ENCODE measurements at places on chromosomes 4 and X. TPM values are rescaled to one million over a fixed set of nuclear protein-coding genes. Genes with fewer than 3 reads are reported as not detected.

- DNase-seq: no peak
- H3K4me1 ChIP-seq: no peaks in the 10 kb centered on the region
- no peak overlapping the region for H3K4me3 ChIP-seq
- H3K36me3 ChIP-seq: peaks cover 27% of the 10 kb centered on the region
These were observed 69.5 kb downstream of the AASDH start for GRCh38 chr4:56317749-56318148.

DNA sequence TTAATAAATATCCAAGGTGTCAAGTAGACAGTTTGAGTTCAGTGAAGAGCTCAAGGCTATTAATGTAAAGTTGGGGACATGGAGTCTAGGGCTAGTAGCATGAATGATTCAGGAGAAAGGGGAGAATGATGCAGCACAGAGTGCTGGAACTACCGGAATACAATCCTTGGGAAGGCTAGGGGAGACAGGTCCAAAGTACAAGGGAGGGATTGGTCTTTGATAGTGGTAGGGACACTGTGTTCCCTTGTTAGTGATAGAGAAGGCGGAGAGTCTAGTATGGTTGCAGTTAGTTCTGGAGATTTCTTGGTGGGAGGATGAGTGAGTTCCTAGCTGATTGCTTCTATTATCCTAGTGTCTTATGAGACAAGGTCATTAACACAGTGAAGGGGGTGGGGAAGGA, 8.7 kb downstream of the GCNA start:
- no peak overlapping the region for H3K4me3 ChIP-seq
- no peak for DNase-seq
- H3K4me1 ChIP-seq: no peaks in the 10 kb centered on the region
- H3K36me3 ChIP-seq: peaks cover 6% of the 10 kb centered on the region
- no peaks in the 10 kb centered on the region for H3K27me3 ChIP-seq

DNA sequence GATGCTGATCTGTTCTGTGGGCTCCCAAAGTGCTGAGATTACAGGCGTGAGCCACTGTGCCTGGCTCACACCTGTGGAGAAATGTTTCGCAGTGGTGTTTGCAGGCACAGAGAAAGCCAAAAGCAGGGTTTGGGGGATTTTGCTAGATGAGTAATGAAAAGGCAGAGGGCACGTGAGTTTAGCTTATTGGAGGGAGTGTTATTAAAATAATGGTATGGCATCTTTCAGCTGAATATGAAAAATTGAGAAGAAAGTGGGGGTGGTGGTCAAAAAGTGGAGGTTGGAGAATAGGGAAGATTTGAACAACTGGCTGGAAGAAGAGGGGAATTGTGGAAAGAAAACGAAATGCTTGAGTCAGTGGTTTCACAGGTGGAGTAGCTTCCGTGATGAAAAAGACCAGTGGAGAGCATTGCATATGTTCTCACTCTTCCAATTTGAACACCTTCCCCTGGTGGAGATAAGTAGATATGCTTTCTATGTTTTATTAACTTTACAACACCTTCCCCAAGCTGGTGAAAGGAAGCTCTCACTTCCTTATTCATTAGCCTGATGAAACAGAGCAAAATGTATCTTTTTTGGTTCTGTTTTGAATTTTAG, 1.1 kb upstream of the CHST7 start:
- no peaks in the 10 kb centered on the region for H3K27me3 ChIP-seq
- no peak overlapping the region for H3K4me3 ChIP-seq
- no peak overlapping the region for H3K27ac ChIP-seq
- peaks cover 21% of the 10 kb centered on the region for H3K4me1 ChIP-seq
- H3K36me3 ChIP-seq: no peaks in the 10 kb centered on the region
- no peak for DNase-seq

GRCh38 chr4:61517144-61517543, 317.0 kb downstream of the ADGRL3 start:
- no peak for DNase-seq
- no peak overlapping the region for H3K27ac ChIP-seq
- H3K4me3 ChIP-seq: no peak overlapping the region
- H3K27me3 ChIP-seq: no peaks in the 10 kb centered on the region
- peaks cover 20% of the 10 kb centered on the region for H3K4me1 ChIP-seq

GRCh38 chr4:4249866-4250265, 1.8 kb upstream of the TMEM128 start:
- DNase-seq: no peak
- H3K27me3 ChIP-seq: peaks cover 8% of the 10 kb centered on the region
- H3K4me3 ChIP-seq: peak overlapping the region; percentile 40
- peaks cover 12% of the 10 kb centered on the region for H3K4me1 ChIP-seq
- H3K27ac ChIP-seq: peak overlapping the region; percentile 6
- peaks cover 9% of the 10 kb centered on the region for H3K36me3 ChIP-seq

DNA sequence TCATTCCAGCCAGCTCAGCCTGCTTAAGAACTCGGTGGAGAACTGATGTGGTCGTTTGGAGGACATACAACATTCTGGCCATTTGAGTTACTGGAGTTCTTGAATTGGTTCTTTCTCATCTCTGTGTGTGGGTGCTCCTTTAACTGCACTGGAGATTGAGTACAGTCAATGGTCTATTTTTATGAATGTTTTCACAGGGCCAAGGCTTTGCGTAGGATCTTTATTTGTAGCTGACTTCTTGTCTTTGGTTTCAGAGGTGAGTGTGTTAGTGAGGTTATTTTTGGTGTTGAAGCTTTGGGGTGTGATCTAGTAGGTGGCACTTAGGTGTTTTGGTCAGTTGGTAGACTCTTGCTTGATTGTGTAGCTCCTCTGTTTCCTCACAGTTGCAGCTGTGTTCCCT, 288.4 kb downstream of the LHFPL1 start:
- no peak for DNase-seq
- H3K4me3 ChIP-seq: no peak overlapping the region
- no peaks in the 10 kb centered on the region for H3K36me3 ChIP-seq
- H3K4me1 ChIP-seq: no peaks in the 10 kb centered on the region
- no peak overlapping the region for H3K27ac ChIP-seq

GRCh38 chr4:148288448-148288847, 153.8 kb downstream of the NR3C2 start:
- no peak overlapping the region for H3K27ac ChIP-seq
- H3K36me3 ChIP-seq: no peaks in the 10 kb centered on the region
- peaks cover 15% of the 10 kb centered on the region for H3K27me3 ChIP-seq
- H3K4me1 ChIP-seq: no peaks in the 10 kb centered on the region
- H3K4me3 ChIP-seq: no peak overlapping the region
- no peak for DNase-seq

GRCh38 chrX:28920153-28920943, 333.1 kb downstream of the IL1RAPL1 start:
- H3K36me3 ChIP-seq: no peaks in the 10 kb centered on the region
- no peaks in the 10 kb centered on the region for H3K4me1 ChIP-seq
- H3K27me3 ChIP-seq: no peaks in the 10 kb centered on the region

- no peak for DNase-seq
- no peaks in the 10 kb centered on the region for H3K27me3 ChIP-seq
- H3K4me3 ChIP-seq: no peak overlapping the region
- H3K4me1 ChIP-seq: no peaks in the 10 kb centered on the region
- no peak overlapping the region for H3K27ac ChIP-seq
- H3K36me3 ChIP-seq: no peaks in the 10 kb centered on the region
These were observed 169.7 kb downstream of the TMEM47 start for GRCh38 chrX:34487364-34487763.

GRCh38 chr4:163482190-163482589, 8.6 kb upstream of the TKTL2 start:
- peaks cover 26% of the 10 kb centered on the region for H3K27me3 ChIP-seq
- H3K27ac ChIP-seq: no peak overlapping the region
- no peaks in the 10 kb centered on the region for H3K4me1 ChIP-seq
- H3K36me3 ChIP-seq: no peaks in the 10 kb centered on the region

- no peak overlapping the region for H3K4me3 ChIP-seq
- no peaks in the 10 kb centered on the region for H3K36me3 ChIP-seq
- DNase-seq: no peak
- H3K4me1 ChIP-seq: no peaks in the 10 kb centered on the region
- H3K27ac ChIP-seq: no peak overlapping the region
These were observed 43.4 kb downstream of the NKX6-1 start for GRCh38 chr4:84455697-84456096.

DNA sequence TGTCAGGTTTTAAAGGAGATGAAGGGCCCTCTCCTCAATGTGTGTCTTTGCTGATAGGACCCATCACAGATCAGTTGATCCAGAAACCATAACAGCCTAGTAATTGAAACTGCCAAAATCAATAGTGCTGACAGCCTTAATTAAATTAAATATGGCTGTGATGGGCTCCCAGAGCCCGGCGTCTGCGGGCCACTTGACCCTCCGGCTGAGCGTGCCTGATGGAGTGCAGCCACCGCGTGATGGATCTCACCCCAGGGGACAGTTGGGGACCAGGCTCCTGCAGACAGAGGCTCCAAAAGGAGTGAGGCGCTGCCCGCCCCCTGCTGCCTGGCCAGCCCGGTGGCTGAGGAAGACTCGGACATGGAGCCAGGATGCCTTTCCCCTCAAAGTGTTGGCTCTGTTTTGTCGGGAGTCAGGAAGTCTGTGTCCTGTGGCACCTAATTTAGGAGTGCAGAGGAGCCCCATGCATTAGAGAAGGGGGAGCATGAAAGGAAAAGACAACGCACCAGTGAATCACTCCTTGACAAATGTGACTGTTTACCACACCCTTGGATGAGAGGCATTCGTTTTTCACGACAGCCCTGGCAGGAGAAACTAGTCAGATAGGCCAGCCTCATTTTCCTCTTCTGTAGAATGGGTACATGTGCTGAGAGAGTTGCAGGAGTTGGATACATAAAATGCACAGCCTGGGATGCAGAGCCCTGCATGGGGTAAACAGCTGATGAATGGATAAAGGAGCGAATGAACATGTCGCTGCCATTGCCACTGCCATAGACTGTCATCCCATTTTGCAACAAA, 40.9 kb upstream of the MSX1 start:
- no peaks in the 10 kb centered on the region for H3K36me3 ChIP-seq
- H3K4me3 ChIP-seq: no peak overlapping the region
- peaks cover 31% of the 10 kb centered on the region for H3K27me3 ChIP-seq
- H3K27ac ChIP-seq: no peak overlapping the region

GRCh38 chr4:119774840-119775239, 146.2 kb upstream of the PDE5A start:
- no peaks in the 10 kb centered on the region for H3K4me1 ChIP-seq
- H3K36me3 ChIP-seq: no peaks in the 10 kb centered on the region
- H3K27ac ChIP-seq: no peak overlapping the region
- H3K27me3 ChIP-seq: peaks cover 5% of the 10 kb centered on the region
- H3K4me3 ChIP-seq: no peak overlapping the region
- no peak for DNase-seq

TBX22 gene
- not detected for total RNA-seq

WDFY3 gene
- total RNA-seq: 91.4 TPM

GAB3 gene
- total RNA-seq: 1.1 TPM

GRIA3 gene
- not detected for total RNA-seq
